ENCODE measurements at places on chromosomes 12 and 14.

- DNase-seq: no peak
These were observed 309.2 kb downstream of the SLC16A7 start for GRCh38 chr12:59904874-59905521.

- DNase-seq: no peak
These were observed 18.7 kb upstream of the CDCA4 start for GRCh38 chr14:105039458-105040205.

GRCh38 chr14:51750542-51750941, 98.8 kb downstream of the FRMD6 start:
- DNase-seq: no peak

DNA sequence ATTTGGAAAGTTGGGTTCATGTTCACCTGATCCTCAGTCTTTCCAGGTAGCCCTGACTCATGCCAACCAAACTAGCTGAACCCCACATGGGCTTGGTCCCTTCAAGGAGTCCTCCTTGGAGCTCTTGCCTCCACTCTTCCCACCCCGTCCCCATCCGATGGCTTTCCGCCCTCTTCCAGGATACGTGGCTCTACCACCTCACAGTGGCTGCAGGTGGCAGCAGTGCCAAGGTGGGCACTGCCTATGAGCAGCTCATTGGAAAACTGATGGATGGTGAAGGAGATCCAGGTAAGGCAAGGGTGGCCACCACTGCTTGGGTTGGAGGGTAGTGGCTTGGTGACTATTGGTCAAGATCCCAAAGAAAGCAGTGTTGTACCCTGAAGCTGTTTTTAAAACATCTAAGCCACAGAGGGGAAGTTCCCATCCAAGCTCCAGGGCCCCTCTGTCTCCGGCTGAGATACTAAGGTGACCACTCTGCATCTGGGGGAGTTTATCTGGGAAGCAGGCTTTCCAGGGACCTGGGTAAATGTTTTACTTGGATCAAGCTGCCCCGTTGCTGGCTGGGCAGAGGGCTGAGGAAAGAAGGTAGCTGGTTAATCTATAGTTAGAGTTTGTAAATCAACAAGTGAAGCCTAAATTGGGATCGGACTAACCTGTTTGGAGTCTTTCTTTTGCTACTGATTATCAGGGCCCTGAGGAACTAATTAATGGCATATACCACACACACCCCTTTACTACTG, 23.7 kb downstream of the PIGH start:
- DNase-seq: no peak

DNA sequence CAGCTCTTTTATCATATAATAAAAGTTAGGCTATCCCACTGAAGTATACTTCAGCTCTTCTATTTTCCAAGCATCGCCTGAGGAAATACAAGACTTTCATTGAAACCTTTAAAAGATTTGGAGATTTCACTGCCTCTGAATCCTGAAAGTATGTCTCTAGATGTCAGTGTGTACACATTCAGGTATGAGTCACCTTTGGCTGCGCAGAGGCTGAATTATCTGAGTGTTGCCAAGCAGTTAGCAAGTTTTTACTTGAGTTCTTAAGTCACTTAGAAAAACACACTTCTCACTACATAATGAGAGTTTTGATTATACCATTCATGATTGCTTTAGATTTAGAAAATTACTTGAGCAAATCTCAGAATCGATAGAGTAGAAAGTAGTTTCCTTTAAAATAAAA, 210.3 kb downstream of the TMTC2 start:
- DNase-seq: no peak

- no peak for DNase-seq
These were observed 98.6 kb downstream of the SCARB1 start for GRCh38 chr12:124764870-124765580.

DNA sequence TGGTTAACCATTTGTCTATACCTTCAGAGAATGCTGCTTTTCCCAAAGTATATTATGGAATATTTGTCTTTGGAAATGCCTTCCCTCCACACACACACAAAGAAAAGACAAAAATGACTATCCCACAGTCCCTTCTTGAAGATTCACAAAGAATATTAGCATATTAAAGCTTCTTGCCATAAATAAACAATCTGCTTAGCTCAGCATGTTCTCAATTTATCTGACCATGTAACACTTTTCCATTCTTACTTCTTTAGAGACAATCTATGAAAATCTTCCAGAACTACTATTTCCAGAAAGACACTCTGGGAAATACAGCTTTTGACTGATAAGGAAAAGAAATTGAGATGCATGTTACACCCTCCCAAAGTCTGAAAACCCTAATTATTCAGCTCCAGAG, 58.9 kb upstream of the OVCH1 start:
- no peak for DNase-seq

- no peak for DNase-seq
These were observed 274.7 kb downstream of the NEDD1 start for GRCh38 chr12:97181571-97182265.

DNA sequence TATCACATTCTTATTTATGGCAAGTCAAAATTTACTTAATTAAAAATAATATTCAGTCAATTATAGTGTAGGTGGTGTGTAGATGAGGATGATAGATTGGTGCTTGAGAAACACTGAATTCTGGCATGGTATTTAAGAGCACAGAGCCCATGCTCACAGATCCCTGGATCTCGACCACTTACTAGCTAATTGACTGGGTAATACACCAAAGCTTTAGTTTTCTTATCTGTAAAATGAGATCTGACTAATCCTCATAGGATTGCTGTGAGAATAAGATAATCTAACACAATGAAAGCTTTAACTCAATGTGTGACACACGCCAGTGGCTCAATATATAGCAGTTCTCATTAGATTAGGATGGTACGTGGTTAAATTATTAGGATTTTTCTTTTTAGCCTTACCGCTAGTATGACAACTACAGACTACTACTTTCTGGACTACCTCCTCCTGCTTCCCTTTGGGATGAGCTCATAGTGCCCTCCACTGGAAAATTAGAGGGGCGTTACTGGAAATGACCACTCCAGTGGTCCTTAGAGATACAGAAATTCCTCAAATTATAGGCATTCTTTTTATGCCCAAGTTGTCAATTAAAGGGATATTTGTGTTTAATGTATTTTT, 482.8 kb upstream of the TBX3 start:
- no peak for DNase-seq

DNA sequence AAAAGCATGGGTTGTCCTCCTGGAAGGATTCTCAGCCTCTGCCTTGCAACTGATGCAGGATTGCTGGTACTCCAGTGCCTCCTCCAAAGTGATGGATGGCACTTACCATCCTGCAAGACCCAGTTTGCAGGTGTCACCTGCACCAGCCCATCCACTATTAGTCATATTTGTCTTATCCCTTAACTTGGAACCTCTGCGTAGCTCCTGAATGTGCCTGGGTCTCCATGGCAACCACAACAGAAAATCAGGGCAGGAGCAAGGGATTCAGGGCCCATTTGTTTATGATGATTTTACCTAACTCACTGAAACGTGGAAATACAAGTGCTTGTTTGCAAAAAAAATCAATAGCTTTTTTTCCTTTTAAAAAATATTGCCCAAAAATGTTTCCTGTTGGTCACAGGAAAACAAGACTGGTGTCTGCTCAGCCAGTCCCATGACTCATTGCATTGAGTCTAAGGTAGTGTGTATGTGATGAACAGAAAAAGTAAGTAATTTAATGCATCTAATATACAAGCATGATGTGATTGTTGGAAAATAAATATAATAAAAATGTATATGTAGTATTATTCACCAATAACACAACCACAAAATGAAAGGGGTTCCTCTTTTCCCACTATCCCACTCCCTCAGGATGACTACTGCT, 1196.3 kb upstream of the TMEM132C start:
- no peak for DNase-seq

DNA sequence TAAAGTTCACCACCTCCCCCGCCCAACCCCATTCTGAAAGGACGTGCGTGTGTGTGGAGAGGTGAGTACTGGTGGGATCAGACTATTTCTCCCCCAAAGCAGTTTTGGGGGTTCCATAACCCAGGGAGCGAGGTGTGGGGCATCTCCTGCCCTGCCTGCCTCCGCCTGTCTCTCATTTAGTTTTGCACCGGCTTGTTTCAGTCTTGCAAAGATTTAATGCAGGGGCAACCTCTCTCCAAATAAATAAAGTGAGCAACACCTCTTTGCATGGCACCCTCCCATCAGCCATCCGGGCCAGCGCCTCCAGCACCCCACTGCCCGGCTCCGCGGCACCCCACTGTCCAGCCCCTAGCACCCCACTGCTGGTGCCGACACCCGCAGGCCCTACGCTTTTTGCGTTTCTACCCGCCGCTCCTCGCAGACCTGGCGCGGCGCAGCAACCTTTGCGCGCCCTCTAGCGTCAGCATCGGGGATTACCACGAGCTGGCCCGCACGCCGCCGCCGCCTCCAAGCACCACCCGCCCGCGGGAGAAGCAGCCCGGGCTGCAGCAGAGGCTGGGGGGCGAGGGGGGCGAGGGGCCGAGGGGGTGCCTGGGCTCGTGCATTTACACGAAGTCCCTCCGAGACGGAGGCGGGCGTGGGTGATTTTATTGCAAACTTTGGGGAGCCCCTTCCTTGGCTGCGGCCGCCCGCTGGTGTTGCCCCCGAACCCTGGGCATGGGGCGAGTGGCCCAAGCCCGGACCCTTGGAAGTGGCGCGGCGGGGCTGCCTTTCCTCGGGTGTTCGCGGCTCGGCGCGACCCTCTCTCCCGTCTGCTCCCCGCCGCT, 55.8 kb upstream of the VRK1 start:
- peak; percentile 85 for DNase-seq

DNA sequence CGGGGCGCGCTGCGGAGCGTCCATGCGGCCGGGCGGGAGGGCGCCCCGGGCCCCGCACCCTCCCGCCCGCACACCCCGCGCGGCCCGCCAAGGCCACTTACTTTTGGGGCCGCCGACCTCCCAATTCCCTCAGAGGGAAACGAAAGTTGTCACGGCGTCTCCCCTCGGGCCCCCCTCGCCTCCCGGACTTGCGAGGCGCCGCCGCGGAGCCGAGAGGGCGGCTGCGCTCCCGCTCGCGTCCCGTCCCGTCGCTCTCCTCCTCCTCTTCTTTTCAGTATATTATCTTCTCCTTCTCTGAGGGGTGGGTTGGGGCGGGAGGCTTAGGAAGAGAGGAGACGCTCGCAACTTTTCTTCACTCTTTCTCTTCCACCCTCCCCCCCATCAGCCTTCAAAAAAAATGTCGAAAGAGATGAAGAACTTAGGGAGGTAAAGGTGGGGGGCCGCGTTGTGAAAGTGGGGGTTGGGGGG, 613 bp downstream of the DUSP16 start:
- DNase-seq: peak; percentile 37

DNA sequence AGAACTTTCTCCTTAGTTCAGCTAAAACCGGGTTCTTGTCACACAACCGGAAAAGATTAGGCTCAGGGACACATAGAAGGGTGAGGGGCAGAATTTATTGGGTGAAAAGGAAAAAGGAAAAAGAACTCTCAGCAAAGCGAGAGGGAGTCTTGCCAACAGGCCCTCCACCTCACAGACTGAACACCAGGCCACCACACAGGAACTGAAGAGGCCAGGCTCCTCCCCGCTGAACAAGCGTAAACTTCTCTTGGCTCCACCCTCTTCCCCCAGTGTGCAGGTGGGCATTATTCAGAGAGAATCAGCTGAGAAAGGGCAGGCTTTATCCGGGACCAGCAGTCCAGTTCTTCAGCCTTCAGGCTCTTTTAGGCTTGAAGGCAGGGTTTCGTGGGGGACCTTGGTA, 125.6 kb upstream of the FGD4 start:
- DNase-seq: peak; percentile 55

DNA sequence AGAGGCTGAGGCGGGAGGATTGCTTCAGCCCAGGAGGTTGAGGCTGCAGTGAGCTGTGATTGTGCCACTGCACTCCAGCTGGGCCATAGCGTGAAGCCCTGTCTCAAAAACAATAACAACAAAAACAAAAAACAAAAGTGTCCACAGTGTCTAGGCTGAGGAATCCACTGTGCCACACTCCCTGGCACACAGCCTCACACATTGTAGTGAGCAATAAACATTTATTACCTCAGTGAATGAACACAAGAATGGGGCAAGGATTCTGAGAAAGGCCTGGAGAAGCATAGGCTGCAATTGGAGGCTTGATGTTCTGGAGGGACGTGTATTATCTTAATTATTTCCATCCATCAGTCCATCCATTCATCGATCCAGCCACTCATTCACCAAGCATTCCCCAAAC, 17.1 kb upstream of the P2RX7 start:
- no peak for DNase-seq

DNA sequence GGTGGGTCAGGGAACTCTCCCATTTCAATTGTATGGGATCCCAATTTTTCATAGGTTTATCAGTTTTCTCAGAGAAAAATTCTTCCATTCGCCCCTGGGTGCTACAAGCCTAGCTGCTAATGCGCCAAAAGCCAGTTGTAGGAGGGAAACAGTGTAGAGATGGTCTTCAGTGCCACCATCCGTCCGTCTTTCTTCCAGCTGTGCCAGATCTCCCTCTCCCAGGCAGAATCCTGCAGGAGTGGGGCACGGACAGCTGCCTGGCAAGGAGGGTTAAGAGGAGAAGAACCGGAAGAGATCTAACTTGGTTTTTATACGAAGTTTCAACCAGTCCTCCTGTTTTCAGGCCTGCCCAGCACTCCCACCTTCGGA, 38.9 kb upstream of the FUT8 start:
- DNase-seq: no peak

- no peak for DNase-seq
These were observed 32.5 kb downstream of the PAWR start for GRCh38 chr12:79658221-79658620.

GRCh38 chr12:132321321-132322118, 7.9 kb downstream of the GALNT9 start:
- no peak for DNase-seq

DNA sequence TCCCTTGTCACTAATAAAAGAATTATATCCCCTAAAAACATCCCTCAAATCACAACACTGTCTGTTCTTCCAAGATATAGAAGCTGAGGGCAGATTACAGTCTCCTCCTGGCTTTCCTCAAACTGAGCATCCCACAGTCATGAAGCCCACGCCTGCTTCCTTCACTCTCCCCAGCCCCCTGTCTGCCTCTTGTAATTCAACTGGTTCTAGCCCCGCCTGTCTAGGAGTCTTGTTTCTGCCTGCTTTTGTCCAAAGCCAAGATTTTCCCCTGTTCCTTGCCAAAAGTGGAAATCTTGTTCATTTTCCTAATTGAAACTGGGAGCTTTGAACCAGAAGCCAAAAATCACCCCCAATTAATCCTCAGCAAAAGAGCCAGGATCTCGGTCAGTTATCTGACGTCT, 35.9 kb upstream of the PWP1 start:
- no peak for DNase-seq

GRCh38 chr12:93108985-93109384, 179.9 kb upstream of the EEA1 start:
- DNase-seq: no peak

GRCh38 chr14:29163109-29163508, 396.5 kb downstream of the FOXG1 start:
- no peak for DNase-seq

DNA sequence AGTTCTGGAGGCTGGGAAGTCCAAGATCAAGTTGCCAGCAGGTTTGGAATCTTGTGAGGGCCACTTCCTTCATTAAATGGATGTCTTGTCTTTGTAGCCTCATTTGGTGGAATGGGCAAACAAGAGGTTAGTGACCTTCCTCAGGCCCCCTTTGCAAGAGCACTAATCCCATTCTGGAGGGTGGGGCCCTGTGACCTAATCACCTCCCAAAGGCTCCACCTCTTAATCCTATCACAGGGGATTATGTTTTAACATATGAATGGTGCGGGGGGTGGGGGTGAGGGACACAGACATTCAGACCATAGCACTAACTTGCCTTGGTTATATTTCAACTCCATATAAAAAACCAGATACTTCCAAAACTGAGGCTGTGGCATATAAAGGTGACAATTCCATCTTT, 59.9 kb upstream of the PPP4R3A start:
- DNase-seq: no peak

GRCh38 chr12:40232602-40233001, 7.8 kb downstream of the LRRK2 start:
- no peak for DNase-seq

- no peak for DNase-seq
These were observed 64.5 kb downstream of the SEC23A start for GRCh38 chr14:39038542-39038941.

Measured in memory B cell (primary cell).